ENCODE measurements at places on chromosomes 11 and 22. TPM values are rescaled to one million over a fixed set of nuclear protein-coding genes. Genes with fewer than 3 reads are reported as not detected.

The FBLN1 gene
- 47.7 TPM for total RNA-seq

The ANGPTL5 gene
- not detected for total RNA-seq

The NXPE2 gene
- total RNA-seq = not detected

The OR1S2 gene
- total RNA-seq = 0.66 TPM

The MRGPRE gene
- total RNA-seq = 0.36 TPM

The DNAJC24 gene
- 39.4 TPM for total RNA-seq

The SERPING1 gene
- 8.6 TPM for total RNA-seq

The OR51B5 gene
- 0.33 TPM for total RNA-seq

The SCGB1D2 gene
- total RNA-seq = not detected

The TRAF6 gene
- total RNA-seq = 7.9 TPM

The TRIM29 gene
- total RNA-seq = 4.4 TPM

The MOGAT2 gene
- 0.94 TPM for total RNA-seq

The SLC1A2 gene
- total RNA-seq = 59.7 TPM

The HBG1 gene
- total RNA-seq = not detected

The SF3A1 gene
- total RNA-seq = 19.7 TPM

The SHANK3 gene
- total RNA-seq = 5.6 TPM

The SMIM35 gene
- 0.21 TPM for total RNA-seq

The SNX15 gene
- 13.0 TPM for total RNA-seq

The MMP8 gene
- total RNA-seq = 0.28 TPM

The LMO1 gene
- total RNA-seq = 9.7 TPM
